ENCODE measurements at places on chromosomes 6 and 20.

- no peak for DNase-seq
Observed at GRCh38 chr6:44316481-44316880, 3.3 kb upstream of the AARS2 start.

GRCh38 chr6:63793465-63794137 lies 158.0 kb downstream of the PHF3 start:
- DNase-seq = no peak

- no peak for DNase-seq
Observed at GRCh38 chr6:149028767-149029405, 282.1 kb downstream of the UST start.

GRCh38 chr6:26249707-26249956 lies 115.4 kb upstream of the BTN3A2 start:
- no peak for DNase-seq

DNA sequence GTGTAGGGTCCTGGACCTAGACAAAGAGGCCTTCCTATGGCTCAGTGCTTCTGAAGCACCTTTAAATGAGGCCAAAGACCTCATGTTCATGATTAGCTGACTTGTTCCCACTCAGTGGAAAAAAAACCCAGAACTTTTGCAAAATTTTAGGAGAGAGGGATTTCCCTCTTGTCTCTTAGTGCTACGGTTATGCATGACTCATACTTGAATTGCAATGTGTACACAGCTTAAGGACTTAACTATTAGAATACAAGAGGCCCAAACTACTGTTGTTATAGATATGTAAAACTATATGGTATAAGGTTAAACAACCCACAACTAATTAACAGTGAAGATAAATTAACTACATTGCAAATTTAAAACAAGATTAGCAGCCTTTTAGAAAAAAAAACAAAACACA lies 32.3 kb upstream of the HLA-A start:
- DNase-seq = no peak

GRCh38 chr20:52004715-52005114 lies 186.9 kb downstream of the ZFP64 start:
- DNase-seq = no peak

- no peak for DNase-seq
Observed at GRCh38 chr6:106799031-106799894, 169.9 kb downstream of the QRSL1 start.

GRCh38 chr6:33189625-33190448 lies 2.4 kb downstream of the COL11A2 start:
- no peak for DNase-seq

Measured in stimulated activated CD4-positive, alpha-beta T cell treated with anti-CD3 and anti-CD28 coated beads, TNF-alpha, amount 100 ng/mL, for 4 hours (primary cell).